ENCODE measurements at places on chromosomes 7 and 10.

- DNase-seq, result no peak
Observed at GRCh38 chr10:12588091-12588860, 238.9 kb downstream of the CAMK1D start.

- DNase-seq, result no peak
Observed at GRCh38 chr7:148185041-148185440, 405.5 kb upstream of the C7orf33 start.

- DNase-seq, result no peak
Observed at GRCh38 chr7:5397736-5398135, 25.9 kb downstream of the TNRC18 start.

DNA sequence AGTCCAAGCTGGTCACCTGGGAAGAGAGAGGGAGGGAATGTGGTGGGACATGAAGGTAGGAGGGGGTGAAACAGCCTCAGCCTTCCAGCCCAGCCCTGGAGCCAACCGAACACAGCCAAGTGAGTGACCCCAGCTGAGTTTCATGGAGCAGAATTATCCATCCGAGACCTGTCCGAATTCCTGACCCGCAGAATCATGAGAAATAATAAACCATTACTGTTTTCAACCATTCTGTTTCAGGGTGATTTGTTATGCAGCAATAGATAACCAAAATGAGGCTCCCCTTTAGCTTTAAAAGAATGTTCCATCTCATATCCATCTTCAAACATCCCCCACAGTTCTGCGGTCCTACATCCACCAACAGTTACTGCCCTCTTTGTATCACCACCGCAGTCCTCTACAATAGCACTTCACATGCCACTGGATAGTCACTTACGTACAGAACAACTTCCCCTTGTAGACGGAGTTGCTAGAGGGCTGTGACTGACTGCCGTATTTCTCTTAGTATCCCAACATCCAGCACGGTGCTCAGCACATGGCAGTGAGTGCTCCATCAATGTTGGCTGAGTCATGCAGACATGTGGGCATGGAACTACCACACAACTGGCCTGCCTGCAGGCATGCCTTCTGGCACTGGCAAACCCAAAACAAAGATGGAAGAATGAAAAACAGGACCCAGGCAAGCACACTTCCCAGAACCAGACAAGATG, 18.5 kb downstream of the KIAA1549 start:
- no peak for DNase-seq

DNA sequence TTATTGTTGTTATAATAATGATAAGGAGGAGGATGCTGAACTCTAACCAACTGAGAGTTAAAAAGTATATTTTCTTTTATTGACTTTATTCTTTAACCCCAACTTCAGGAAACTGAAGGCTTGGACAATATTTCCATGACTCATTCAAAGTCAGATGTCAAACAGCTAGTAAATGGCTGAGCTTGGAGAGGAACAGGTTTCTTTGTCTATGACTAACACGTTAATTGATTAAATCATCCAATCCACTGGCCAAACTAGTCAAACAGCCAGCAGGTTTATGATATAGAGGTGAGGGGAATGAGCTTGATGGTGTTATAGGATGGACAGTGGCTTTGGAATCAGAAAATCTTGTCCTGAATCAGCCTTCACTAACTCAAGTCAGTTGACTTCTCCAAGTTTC, 119.1 kb upstream of the WDR11 start:
- no peak for DNase-seq

- no peak for DNase-seq
Observed at GRCh38 chr10:122981066-122981464, 864 bp downstream of the PSTK start.

- DNase-seq, result no peak
Observed at GRCh38 chr10:98135222-98135899, 904 bp downstream of the R3HCC1L start.

DNA sequence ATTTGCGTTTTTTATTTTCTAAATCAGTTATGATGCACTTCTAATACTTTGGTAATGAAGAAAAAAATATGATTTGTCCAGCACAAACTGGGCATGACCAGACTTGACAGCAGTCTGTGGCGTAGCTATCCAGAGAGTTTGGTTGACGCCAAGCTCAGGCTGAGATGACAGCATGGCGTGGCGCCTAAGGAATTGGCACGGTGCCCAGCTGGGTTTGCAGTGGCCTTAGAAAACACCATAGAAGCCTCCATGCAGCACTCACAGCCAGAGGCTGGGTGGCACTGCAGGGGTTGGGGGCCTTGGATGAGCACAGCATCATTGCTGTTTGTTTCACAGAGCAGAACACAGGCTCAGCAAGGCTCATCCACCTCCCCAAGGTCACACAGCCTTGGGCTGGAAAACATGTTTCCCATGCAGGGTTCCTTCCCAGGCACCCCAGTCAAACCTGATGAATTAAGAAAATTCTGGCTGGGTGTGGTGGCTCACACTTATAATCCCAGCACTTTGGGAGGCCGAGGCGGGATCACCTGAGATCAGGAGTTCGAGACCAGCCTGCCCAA, 88.9 kb downstream of the GTF2IRD1 start:
- no peak for DNase-seq

All from activated T-helper 9 cell treated with anti-CD3 and anti-CD28 coated beads, Interleukin-2, amount 50 U/mL, for 16 hours (primary cell).